ENCODE measurements at places on chromosomes 4 and X.

GRCh38 chr4:100369871-100370270 is 148.0 kb downstream of the EMCN start:
- DNase-seq: no peak

DNA sequence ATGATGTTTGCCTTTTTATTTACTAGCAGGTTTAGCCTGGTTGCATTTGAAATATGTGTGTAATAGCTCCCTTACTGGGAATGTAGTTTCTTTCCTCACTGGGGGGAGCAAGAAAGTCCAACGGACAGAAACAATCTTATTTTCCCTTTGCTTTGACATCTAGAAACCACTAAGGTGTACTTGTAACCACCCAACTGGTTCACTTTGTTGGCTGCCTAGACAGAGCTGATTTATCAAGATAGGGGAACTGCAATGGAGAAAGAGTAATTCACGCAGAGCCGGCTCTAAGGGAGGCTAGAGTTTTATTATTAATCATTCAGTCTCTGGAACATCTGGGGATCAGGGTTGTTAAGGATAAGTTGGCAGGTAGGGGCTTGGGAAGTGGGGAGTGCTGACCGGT is 30.3 kb downstream of the XG start:
- no peak for DNase-seq

- DNase-seq: no peak
Observed at GRCh38 chr4:165826166-165826565, 46.9 kb upstream of the TLL1 start.

DNA sequence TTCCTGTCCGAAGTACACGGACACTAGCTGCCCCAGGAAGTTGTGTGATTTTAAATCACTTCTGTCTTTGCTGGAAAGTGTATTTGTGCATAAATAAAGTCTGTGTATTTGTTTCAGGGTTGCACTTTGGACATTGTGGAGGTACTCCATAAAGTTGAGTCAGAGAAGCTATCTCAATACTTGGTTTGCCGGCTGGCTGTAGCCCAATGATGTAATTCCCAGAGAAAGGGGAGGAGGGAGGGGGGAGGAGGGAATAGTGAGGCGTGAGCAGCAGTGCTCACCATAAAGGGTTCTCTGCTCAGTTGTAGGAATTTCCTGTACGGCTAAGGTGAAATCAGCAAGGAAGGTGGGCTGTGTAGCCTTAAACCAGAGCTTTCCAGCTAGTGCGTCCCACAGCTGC is 7.5 kb downstream of the APEX2 start:
- no peak for DNase-seq

GRCh38 chr4:51870441-51871188 is 27.7 kb downstream of the DCUN1D4 start:
- no peak for DNase-seq

- DNase-seq: no peak
Observed at GRCh38 chr4:143083756-143084472, 100.8 kb upstream of the USP38 start.

- no peak for DNase-seq
Observed at GRCh38 chr4:41540687-41541086, 2.7 kb downstream of the LIMCH1 start.

- no peak for DNase-seq
Observed at GRCh38 chr4:100988876-100989275, 358.4 kb downstream of the PPP3CA start.

GRCh38 chr4:2846172-2846571 is 2.5 kb downstream of the ADD1 start:
- DNase-seq: no peak

GRCh38 chr4:70511365-70511764 is 7.0 kb upstream of the AMTN start:
- DNase-seq: no peak

- no peak for DNase-seq
Observed at GRCh38 chrX:105752338-105752956, 69.9 kb upstream of the NRK start.

- no peak for DNase-seq
Observed at GRCh38 chr4:7186516-7187167, 5.7 kb upstream of the SORCS2 start.

DNA sequence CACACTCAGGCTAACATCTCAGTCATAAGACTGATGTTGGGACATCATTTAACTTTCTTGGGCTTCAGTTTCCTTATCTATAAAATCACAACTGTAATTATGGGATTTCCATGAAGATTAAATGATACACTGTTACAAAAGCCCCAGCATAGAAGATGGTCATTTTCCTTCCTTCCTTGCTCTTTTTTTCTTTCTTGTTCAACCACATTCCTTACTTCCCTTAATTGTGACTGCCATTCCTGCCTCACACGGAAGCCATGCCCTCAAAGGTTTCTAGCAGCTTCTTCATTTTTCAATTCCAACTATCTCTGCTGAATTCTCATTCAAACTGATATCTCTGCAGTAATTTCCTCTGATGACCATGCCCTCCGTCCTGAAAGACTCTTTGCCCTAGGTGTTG is 311.8 kb downstream of the PPP3CA start:
- no peak for DNase-seq

GRCh38 chr4:138223231-138223910 is 18.8 kb downstream of the SLC7A11 start:
- DNase-seq: no peak

DNA sequence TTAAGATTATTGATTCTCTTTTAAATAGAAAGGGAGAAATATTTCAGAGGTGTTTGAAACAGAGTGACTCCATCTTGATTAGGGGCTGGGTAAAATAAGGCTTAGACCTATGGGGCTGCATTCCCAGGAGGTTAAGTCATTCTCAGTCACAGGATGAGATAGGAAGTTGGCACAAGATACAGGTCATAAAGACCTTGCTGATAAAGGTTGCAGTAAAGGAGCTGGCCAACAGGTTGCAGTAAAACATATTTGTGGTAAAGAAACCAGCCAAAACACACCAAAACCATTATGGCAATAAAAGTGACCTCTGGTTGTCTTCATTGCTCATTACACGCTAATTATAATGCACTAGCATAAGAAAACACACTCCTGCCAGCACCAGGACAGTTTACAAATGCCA is 165.0 kb downstream of the SPIN4 start:
- no peak for DNase-seq

DNA sequence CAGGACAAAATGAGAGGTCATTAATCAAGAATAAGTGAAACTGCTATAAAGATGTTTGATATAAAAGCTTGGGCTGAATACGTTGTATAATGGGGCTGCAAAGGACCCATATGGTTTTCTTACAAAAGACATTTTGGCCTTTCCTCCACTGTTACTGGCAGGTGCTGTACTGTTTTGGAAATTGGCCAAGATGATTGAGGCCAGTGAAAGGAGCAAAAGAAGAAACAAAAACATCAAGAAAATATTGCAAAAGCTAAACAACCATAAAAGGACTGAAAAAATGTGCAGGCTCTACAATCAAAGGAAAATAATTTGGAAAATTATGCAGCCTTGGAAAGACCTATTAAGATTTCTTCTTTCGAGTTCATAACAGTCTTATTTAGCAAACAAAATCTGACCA is 222.2 kb upstream of the PPP1R2C start:
- no peak for DNase-seq

- no peak for DNase-seq
Observed at GRCh38 chrX:10617999-10618351, 2.4 kb downstream of the MID1 start.

DNA sequence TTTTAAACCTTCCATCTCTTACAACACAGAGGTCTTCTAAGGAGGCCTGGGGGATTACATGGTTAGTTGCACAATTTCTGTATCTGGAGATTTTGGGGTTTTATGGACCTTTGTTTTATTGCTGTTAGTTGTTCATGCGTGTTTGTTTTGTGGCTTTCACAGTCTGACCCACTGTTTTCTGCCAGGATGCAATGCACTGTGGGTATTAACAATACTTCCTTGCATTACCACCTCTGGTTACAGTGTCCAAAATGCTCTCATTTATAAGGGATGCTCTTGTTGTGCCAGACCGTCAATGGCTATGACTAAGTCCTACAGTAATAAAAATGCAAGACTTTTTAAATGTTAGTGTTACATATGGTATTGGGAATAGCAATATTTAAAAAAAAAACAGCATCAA is 730.2 kb downstream of the KCTD8 start:
- no peak for DNase-seq

DNA sequence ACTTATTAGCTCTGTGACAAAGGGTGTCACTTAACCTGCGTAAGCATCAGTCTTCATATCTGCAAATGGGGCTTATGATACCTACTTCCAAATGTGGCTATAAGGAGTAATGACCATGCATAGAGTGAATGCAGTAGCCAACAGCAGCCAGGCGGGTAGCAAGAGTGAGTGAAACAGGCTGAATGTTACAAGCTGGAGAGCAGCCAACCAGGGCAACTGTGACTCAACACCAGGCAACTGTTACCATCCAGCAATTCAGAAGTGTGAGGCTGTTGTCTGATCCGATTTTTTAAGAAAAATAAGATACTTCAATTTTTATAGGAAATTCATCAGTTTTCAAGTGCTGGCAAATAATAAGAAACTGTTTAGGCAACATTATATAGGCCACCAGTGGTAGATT is 270.2 kb upstream of the TAPT1 start:
- DNase-seq: no peak

GRCh38 chrX:24498975-24499374 is 33.9 kb downstream of the PDK3 start:
- DNase-seq: no peak

DNA sequence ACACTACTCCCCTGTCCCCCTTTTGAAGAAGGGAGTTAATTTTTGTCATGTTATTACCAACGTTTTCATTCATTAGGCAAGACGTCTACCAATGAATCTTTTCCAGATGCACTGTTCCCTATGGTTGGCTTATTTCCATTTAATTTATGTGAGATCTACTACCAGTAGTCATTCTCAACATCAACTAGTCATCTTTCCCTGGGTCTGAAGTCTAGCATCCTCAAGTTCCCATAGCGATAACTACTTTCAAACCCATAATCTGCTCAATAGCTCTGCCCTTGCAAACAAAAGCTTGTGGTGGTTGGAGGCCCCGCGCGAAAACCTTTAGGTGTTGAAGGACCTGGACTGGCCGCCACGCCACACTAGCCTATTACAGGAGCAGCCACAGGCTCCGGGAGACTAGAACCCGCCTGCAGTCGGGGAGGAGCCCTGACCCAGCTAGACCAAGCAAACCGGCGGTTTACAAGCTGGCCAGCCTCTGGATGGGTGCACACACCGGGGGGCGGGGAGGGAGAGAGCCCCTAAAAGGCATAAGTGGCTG is 746 bp downstream of the PPAT start:
- DNase-seq: no peak

- DNase-seq: no peak
Observed at GRCh38 chr4:140187316-140187695, 33.3 kb upstream of the MAML3 start.

DNA sequence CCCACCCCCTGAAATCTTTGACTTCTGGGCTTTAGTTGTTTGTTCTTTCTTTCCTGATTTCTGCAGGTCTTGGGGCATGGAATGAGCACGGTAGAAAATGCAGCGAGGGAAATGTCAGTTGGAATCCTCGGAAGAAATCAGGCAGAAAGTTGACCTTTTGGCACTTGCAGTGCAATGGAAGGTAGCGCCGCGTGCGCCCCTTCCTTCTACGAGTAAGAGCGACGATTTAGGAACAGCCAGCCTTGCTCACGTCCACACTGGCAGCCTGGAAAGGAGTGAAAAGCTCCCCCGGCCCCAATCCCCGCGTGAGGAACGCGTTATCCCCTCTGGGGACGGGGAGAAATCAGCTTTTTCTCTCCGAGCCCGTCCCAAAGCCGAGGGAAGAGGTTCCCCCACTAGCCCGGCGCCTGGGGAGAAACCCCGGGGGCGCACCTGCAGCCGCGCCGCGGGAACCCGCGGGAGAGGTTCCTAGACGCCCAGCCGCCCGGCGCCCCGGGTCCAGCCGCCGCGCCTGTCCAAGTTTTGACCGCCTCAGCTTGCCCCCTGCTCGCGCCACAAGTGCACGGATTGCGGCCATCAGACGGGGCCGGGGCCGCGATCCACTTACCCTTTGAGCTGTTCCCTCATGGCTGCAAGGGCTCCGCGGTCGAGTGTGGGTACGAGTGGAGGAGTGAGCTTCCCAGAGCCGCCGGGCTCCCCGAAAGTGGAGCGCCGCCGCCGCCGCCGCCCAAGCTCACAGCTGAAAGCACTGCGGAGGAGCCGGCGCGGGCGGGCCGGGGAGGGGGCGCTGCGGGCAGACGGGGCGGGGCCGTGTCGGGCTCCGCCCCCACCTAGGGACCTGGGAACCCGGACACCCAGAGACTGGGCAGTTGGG is 194.6 kb upstream of the FTHL17 start:
- DNase-seq: peak; percentile 25

- no peak for DNase-seq
Observed at GRCh38 chr4:147836807-147837206, 104.9 kb downstream of the ARHGAP10 start.

DNA sequence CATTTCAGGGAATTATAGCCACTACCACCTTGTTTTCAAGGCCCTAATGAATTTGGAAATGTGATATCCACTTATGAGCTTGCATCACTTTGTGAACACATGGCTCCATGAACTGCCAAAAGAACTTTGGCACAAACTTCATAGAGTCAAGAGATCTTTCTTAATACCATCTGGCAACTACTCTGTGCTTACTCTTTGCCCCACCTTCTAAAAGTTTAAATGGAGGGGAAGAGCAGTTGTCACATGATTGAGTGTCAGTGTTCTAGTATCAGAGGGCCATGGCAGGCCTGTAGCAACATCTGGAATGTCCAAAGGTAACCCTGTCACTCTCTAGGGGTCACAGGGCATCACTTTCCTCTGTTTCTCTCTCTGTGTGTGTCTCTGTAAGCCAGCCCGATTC is 2.6 kb upstream of the ADH1B start:
- DNase-seq: no peak

DNA sequence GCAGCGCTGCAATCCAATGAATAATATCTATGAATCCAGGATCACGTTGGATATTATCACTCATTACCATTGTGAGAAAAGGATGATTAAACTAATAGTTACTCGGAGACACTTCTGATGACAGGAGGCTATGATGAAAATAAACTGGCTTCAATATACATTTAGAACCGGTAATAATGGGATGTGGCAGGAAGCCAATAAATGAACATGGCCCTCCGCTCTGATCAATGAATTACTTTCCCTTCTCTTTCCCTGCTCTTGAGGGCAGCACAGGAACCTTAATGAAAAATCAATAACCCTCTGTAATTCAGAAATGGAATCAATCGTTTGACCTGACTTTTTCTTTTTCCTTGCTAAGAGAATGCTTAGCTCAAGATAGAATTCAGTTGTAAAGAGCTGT is 103.9 kb upstream of the PAQR3 start:
- no peak for DNase-seq

DNA sequence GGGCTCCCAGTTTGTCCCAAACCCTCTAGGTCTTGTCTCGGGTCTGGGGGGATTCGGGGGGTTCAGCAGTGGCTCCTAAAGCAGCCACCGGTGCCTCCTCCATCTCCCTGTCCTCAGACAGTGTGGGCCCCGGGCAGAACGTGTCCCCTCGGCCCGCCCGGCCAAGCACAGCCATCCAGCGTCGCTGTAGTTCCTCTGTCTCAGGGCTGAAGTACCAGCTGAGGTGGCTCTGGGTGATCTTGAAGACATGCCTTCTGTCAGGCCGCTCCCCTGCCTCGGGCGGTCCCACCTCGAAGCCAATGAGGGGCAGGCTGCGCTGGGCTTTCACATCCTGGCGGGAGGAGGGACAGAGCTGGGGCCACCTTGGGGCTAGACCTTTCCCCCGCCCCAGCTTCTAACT is 5.9 kb downstream of the TSR2 start:
- DNase-seq: no peak

Data from hypothalamus (tissue), 51 donors.